Lung (tissue), 17 donors: ENCODE measurements at places on chromosomes 2 and 18. TPM values are rescaled to one million over a fixed set of nuclear protein-coding genes. Genes with fewer than 3 reads are reported as not detected.

GRCh38 chr2:100821255-100821910 is 1.4 kb downstream of the NPAS2 start:
- DNase-seq = no peak

GRCh38 chr2:159456500-159457426 is 159.6 kb downstream of the BAZ2B start:
- DNase-seq = no peak

DNA sequence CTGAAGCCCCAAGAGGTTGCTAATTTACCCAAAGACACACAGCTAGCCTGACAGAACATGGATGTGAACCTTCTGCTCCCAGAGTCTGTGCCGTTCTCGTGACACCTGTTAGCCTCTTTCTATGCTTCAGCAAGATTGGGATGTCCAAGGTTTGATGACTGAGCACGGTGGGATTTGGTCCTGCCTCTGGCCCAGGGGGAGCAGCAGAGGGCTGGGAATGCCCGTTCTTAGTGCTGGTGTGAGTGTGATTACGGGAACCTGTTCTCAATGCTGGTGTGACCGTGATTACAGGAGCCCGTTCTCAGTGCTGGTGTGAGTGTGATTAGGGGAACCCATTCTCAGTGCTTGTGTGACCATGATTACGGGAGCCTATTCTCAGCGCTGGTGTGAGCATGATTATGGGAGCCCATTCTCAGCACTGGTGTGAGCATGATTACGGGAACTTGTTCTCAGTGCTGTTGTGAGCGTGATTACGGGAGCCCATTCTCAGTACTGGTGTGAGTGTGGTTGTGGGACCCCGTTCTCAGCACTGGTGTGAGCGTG is 67.3 kb upstream of the SNTG2 start:
- DNase-seq = no peak

The ANKRD62 gene
- polyA plus RNA-seq = not detected

The MTLN gene
- polyA plus RNA-seq = 322 TPM
